GM12878 (cell line): ENCODE measurements at places on chromosomes 13 and 19. TPM values are rescaled to one million over a fixed set of nuclear protein-coding genes. Genes with fewer than 3 reads are reported as not detected.

- H3K27me3 ChIP-seq, result no peaks in the 10 kb centered on the region
- H3K27ac ChIP-seq, result no peak overlapping the region
- H3K4me3 ChIP-seq, result no peak overlapping the region
- no peaks in the 10 kb centered on the region for H3K36me3 ChIP-seq
- no peak for DNase-seq
These were observed 148.5 kb upstream of the FREM2 start for GRCh38 chr13:38538422-38538821.

DNA sequence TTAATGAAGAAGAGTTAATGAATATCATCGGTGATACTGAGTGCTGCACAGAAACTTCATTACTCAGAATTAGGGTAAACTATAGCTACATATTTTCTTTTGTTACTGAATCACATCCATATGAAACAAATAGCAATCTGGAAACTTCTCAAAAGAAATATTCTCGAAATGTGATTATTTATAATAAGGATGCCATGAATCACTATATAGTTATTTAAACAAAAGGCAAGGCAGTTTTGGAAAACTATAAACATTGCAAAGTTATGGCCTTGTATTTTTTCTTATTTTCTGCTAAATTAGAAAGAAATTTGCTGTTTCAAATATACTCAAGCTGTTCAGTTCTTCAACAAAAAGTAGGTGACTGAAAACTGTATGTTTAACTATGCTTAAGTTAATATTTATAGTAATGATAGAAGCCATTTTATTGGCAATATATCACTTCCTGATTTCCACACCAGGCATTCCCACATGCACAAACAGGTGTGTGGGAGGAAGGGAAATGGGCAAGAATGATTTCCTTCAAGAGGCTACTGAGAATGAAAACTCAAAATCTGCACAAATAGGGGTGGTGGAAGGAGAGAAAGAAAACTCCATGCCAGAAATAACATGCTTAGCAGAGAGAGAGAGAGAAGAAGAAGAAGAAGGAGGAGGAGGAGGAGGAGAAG, 74.5 kb upstream of the FRY start:
- H3K36me3 ChIP-seq, result no peaks in the 10 kb centered on the region
- H3K4me1 ChIP-seq, result no peaks in the 10 kb centered on the region
- H3K4me3 ChIP-seq, result no peak overlapping the region
- no peak for DNase-seq

DNA sequence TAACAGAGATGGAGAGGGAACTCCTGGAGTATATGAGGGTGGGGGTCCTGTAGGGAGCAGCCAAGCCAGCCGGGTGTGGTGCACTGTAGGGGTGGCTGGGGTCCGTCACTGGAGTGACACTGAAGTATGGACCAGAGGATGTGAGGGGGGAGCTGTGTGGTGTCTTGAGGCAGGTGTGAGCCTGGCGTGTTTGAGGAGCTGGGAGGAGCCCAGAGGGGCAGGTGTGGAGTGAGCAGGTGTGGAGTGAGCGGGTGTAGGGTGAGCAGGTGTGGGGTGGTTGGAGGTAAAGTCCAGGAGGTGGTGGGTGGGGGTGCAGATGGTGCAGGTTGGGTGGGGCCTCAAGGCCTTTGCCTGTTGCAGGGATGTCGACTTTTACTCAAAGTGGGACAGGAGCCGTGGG, 5.9 kb downstream of the B3GNT8 start:
- H3K4me1 ChIP-seq, result no peaks in the 10 kb centered on the region
- peaks cover 11% of the 10 kb centered on the region for H3K36me3 ChIP-seq
- H3K4me3 ChIP-seq, result no peak overlapping the region
- H3K27me3 ChIP-seq, result no peaks in the 10 kb centered on the region
- no peak overlapping the region for H3K27ac ChIP-seq

DNA sequence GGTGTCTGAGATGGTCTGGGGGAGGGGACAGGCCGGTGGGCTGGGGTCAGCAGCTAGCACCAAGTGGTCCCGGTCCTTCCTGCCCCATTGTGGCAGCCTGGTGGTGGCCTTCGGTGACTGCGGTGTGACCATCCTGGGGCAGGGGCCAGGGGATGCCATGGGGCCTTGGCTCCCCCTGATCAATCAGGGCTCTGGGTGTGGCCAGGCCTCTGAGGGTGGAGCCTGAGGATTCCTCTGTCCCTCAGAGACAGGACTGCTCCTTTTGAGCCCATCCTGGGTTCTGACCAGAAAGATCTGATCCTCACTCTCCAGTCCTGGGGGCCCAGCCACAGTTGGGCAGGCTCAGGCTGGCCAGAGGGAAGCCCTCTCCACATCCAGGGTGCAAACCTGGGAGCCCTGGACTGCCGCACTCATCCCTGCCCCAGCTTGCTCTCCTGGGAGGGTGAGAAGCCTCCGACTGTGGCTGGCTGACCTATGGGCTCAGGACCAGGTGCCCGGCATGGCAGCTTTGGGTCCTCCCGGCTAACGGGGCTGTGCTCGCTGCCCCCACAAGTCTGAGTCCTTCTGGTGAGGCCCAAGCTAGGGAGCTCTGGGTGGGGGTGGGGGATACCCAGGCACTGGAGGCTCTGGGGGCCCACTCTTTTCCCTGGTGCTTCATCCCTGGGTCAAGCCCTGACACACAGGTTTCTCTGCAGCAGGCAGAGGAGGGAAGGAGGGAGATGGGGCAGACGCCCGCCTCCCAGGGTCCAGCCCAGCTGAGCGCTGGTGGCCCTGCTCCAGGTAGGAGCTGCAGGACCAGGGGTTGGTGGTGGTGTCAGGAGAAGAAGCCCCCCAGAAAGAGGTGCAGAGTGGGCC, 59.5 kb downstream of the IER2 start:
- H3K27ac ChIP-seq, result peak overlapping the region; percentile 77; the same call in 1 of the 2 replicates
- no peak for DNase-seq
- no peaks in the 10 kb centered on the region for H3K36me3 ChIP-seq

DNA sequence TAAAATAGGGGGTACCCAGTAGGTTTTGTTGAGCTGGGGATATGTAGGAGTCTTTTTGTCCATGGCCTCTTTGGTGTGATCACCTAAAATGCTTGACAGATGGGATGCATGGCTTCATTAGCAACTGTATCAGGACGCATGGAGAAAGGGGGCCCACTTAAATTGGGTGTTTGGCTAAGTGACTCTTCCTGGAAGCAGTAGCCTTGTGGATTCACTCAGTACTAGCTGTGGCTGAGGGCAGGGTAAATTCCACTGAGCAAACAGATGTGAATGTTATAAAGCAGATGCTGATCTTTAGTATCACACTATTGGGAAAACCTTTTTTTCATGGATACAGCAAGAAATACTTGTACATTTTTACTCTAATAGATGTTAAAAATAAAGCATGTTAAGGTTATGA, 140.0 kb downstream of the FGF14 start:
- no peak overlapping the region for H3K4me3 ChIP-seq
- H3K36me3 ChIP-seq, result no peaks in the 10 kb centered on the region
- no peak overlapping the region for H3K27ac ChIP-seq
- H3K27me3 ChIP-seq, result no peaks in the 10 kb centered on the region

GRCh38 chr19:5696196-5697021, 6.3 kb downstream of the RPL36 start:
- no peak overlapping the region for H3K4me3 ChIP-seq
- DNase-seq, result no peak
- peaks cover 10% of the 10 kb centered on the region for H3K4me1 ChIP-seq
- no peak overlapping the region for H3K27ac ChIP-seq

DNA sequence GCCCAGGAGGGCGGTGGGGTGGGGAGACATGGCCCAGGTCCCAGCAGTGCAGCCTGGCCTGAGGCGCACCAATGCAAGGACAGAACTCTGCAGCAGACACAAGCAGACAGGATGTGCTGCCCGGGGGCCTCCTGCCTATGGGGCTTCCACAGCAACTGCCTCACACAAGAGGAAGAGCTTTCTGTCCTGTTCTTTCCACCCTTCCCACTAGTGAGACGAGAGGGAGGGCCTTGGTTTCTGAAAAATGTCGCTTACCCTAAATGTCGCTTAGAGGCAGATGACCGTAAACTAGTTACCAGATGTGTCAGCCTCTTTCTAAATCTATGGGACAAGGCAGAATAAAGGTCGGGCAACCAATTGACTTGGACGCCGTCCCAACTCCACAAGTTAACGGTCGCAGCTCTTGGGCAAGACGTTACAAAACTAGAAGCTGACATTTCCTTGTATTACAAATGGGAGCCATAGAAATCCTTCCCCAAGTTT, at the start of gene LAIR1:
Gene LAIR1, minus strand, starts transcription at position 157 of the 483 bp plus-strand sequence. Its CDS starts 127 bp downstream, at position 30.
- H3K4me3 ChIP-seq, result no peak within 1 kb of the TSS
- no peaks in the 10 kb centered on the region for H3K36me3 ChIP-seq
- no peak within 1 kb of the TSS for H3K27ac ChIP-seq
- H3K27me3 ChIP-seq, result peaks cover 7% of the 10 kb centered on the region; the same call in 1 of the 2 replicates
- no peak for DNase-seq

GRCh38 chr19:34375598-34375997, 10.6 kb downstream of the GPI start:
- H3K27ac ChIP-seq, result no peak overlapping the region
- H3K4me1 ChIP-seq, result no peaks in the 10 kb centered on the region
- H3K27me3 ChIP-seq, result no peaks in the 10 kb centered on the region
- H3K36me3 ChIP-seq, result peaks cover 40% of the 10 kb centered on the region
- no peak for DNase-seq
- H3K4me3 ChIP-seq, result no peak overlapping the region

GRCh38 chr19:51434456-51434855, 17.0 kb upstream of the SIGLEC10 start:
- no peaks in the 10 kb centered on the region for H3K36me3 ChIP-seq
- H3K4me1 ChIP-seq, result 0 out of 2 replicates have a peak, but pooled peaks cover 6% of the 10 kb centered on the region
- no peak for DNase-seq
- no peak overlapping the region for H3K27ac ChIP-seq
- no peaks in the 10 kb centered on the region for H3K27me3 ChIP-seq

- H3K4me3 ChIP-seq, result no peak overlapping the region
- no peak for DNase-seq
- no peaks in the 10 kb centered on the region for H3K36me3 ChIP-seq
- H3K27me3 ChIP-seq, result no peaks in the 10 kb centered on the region
- H3K27ac ChIP-seq, result no peak overlapping the region
- H3K4me1 ChIP-seq, result no peaks in the 10 kb centered on the region
These were observed 1646.9 kb upstream of the SPRY2 start for GRCh38 chr13:81987677-81988357.

DNA sequence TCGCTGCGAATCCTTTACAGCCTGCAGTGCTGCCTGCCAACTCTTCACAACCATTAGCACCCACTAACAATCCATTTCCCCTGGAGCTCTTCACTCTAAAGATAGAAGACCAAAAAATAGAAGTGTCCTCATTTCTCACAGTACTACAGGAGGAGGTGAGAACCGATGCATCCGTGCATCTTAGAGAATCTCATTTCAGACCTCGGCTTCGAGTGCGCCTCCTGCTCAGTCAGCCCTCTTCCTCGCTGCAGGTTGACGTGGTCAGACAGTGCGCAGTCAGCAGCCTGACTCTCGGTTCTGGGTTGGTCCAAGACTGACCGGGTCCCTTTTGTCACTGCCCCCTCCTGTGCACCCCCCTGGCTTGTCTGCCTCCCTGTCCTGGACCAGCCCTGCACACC, 85.3 kb downstream of the RAB20 start:
- H3K36me3 ChIP-seq, result no peaks in the 10 kb centered on the region
- H3K4me3 ChIP-seq, result no peak overlapping the region
- peaks cover 25% of the 10 kb centered on the region for H3K4me1 ChIP-seq
- no peak for DNase-seq

Gene IL12RB1
- total RNA-seq, result 28.1 and 29.9 TPM in 2 replicates

Gene KANK3
- total RNA-seq, result 0.26 and 0.56 TPM in 2 replicates

Gene DNAJC15
- 29.5 and 30.2 TPM in 2 replicates for total RNA-seq

Gene ZNF146
- 60.4 and 61.0 TPM in 2 replicates for total RNA-seq
